GOT3 (cell line): ENCODE measurements at places on chromosomes 1 and 21.

DNA sequence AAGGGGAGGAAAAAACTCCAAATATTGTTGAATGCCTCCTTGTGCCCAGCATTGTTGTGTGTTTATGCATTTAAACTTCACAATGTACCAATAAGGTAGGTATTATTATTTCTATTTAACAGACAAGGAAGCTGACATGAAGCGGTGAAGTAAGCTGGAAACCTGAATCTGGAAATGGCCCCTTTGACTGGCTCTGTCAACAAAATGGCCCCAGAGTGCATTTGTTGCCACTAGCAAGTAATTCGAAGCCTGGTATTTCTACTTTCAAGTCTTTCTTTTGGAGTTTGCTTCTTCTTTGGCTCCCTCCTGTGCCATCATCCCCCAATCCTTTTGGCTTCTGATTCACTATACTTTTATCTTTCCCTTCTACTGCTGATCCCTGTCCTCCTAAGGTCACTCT lies 23.1 kb downstream of the CRYZL1 start:
- no peak for DNase-seq

DNA sequence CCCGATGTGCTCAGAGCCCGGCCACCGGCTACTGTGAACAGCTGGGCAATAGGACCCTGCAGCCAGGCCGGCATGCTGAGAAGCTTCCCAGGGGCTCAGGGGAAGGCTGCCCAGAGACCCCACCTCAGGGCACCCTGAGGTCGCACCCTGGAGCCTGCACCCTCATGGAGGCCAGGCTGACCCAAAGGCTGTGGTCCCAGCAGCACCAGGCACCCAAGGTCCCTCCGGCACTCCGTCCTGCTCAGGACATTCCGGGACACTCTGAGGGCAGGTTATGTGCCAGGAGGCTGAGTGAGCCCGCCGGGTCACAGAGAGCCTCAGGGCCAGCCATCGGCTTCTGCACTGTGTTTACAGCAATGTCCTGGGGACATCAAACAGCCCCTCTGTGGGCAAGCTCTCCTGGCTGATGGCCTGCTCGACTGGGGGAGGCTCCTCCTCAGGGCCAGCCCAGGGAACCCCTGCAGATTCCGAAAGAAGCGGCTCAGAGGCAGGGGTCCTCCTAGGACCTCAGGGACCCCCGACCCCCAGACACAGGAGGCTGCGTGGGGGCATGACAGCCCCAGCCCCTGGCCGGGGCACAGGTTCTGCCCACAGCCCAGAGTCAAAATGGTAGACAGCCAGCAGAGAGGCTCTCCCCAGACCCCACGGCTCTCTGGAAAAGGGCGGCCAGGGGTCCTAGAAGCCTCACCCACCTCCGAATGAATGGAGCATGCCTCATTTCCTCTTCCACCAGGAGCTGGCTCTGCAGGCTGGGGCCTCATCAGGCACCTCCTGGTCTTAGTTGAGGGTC lies 8.2 kb downstream of the SLC19A1 start:
- no peak for DNase-seq

GRCh38 chr1:81455481-81455880 lies 345.3 kb upstream of the ADGRL2 start:
- DNase-seq: no peak

GRCh38 chr1:80639777-80640533 lies 1160.8 kb upstream of the ADGRL2 start:
- no peak for DNase-seq

DNA sequence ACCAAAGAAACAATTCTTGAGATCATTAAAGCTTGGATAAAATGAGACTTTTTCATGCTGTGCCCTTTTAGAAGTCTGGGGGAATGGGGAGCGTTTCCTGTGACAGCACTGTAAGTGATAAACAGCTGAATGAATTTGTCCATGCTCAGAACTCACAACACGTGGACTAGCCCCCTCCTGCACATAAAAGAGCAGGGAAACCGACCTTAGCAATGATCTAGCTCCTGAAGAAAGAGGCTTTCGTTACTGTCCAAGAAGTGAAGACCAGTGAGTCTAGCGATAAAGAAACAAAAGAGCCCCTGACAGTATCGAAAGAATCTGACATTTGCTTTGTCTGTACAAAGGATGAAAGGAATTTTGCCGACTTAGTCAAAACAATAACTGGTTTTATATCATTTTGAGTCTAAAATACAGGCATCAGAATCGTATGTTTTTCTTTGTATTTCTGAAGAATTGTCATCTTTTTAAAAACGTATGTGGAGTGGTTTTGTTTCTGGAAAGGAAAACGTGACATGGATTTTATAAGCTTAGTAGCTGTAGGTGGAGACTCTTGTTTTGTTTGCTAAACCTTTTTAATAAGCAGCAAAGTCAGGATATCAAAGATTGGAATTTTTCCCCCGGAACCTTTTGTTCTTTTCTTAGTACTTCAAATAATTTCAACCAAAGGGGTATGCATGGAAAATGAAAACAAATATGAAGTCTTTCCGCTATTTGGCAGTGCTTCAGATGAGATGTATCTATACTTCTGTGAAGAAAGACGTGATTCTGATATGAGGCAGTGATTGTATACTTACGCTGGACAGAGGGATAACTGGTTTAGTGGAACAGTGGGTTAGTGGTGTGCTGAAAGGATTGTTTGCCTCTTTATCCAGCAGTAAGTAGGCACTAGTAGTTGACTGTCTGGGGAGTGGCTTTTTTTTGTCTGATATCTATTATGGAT lies 61.0 kb downstream of the MAST2 start:
- DNase-seq: no peak
